Fibroblast of the aortic adventitia (primary cell): ENCODE measurements at places on chromosomes 6 and 20. TPM values are rescaled to one million over a fixed set of nuclear protein-coding genes. Genes with fewer than 3 reads are reported as not detected.

GPLD1 gene
- 0.27 and 0.41 TPM in 2 replicates for total RNA-seq

TGM3 gene
- 0.08 TPM in 1 of 2 replicates, not detected in the other for total RNA-seq

CST1 gene
- 0.63 TPM in 1 of 2 replicates, not detected in the other for total RNA-seq

ADAM33 gene
- total RNA-seq: 68.6 and 145 TPM in 2 replicates

SPDEF gene
- total RNA-seq: not detected in 2 replicates

SH3BGRL2 gene
- total RNA-seq: 4.1 and 6.6 TPM in 2 replicates

BNIP5 gene
- not detected in 2 replicates for total RNA-seq

COX4I2 gene
- total RNA-seq: not detected in 2 replicates

ZC2HC1B gene
- not detected in 2 replicates for total RNA-seq

CLIC5 gene
- total RNA-seq: 1.1 TPM in 1 of 2 replicates, not detected in the other

HLA-DRB5 gene
- total RNA-seq: not detected in 2 replicates

RNF182 gene
- 0.74 and 2.9 TPM in 2 replicates for total RNA-seq

RPP40 gene
- 1.8 and 21.9 TPM in 2 replicates for total RNA-seq

MOG gene
- total RNA-seq: not detected in 2 replicates

FAM83D gene
- 2.2 and 16.7 TPM in 2 replicates for total RNA-seq

IL17A gene
- total RNA-seq: not detected in 2 replicates

LST1 gene
- not detected in 2 replicates for total RNA-seq

RAET1G gene
- total RNA-seq: 0.82 and 4.6 TPM in 2 replicates

PTPRK gene
- 27.1 and 70.2 TPM in 2 replicates for total RNA-seq

CPNE5 gene
- 0.16 and 0.18 TPM in 2 replicates for total RNA-seq

DDO gene
- total RNA-seq: 1.3 and 2.3 TPM in 2 replicates

CFB gene
- total RNA-seq: 32.9 and 39.1 TPM in 2 replicates

LINC00237 gene
- not detected in 2 replicates for total RNA-seq

TMEM170B gene
- total RNA-seq: 1.4 and 2.5 TPM in 2 replicates

SCRT2 gene
- not detected in 2 replicates for total RNA-seq

ELMO2 gene
- 36.6 and 48.2 TPM in 2 replicates for total RNA-seq

GUCA1A gene
- not detected in 2 replicates for total RNA-seq

OVOL2 gene
- not detected in 2 replicates for total RNA-seq

GINS1 gene
- total RNA-seq: 7.9 and 15.9 TPM in 2 replicates

PRSS16 gene
- total RNA-seq: not detected in 2 replicates

OR12D3 gene
- total RNA-seq: not detected in 2 replicates

NRSN1 gene
- not detected in 2 replicates for total RNA-seq

SYNGAP1 gene
- 3.3 and 7.6 TPM in 2 replicates for total RNA-seq

CDH4 gene
- 0.18 and 0.25 TPM in 2 replicates for total RNA-seq
